GM12892 (cell line): ENCODE measurements at places on chromosomes 2 and 18.

GRCh38 chr2:10329580-10329879 is 26.8 kb downstream of the HPCAL1 start:
- DNase-seq, result no peak

DNA sequence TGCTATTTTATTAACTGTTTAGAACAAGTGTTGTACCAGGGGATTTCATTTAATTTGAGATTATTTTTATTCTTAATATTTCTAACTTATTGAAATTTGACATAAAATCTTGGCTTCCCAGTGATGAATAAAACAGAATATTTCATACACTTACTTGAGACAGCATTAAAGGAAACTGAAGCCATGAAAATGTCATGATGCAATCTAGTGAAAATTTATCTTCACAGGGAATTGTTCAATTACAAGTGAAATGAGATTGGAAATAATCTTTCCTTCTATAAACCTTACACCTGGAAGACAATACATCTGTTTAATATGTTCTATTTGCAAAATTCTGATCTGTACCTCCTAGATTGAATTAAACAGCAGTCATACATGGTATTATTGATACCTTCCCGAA is 511.0 kb upstream of the CDH7 start:
- no peak for DNase-seq

- no peak for DNase-seq
Observed at GRCh38 chr2:196653843-196654242, 14.3 kb downstream of the CCDC150 start.

GRCh38 chr18:79624356-79625170 is 55.0 kb upstream of the CTDP1 start:
- no peak for DNase-seq

DNA sequence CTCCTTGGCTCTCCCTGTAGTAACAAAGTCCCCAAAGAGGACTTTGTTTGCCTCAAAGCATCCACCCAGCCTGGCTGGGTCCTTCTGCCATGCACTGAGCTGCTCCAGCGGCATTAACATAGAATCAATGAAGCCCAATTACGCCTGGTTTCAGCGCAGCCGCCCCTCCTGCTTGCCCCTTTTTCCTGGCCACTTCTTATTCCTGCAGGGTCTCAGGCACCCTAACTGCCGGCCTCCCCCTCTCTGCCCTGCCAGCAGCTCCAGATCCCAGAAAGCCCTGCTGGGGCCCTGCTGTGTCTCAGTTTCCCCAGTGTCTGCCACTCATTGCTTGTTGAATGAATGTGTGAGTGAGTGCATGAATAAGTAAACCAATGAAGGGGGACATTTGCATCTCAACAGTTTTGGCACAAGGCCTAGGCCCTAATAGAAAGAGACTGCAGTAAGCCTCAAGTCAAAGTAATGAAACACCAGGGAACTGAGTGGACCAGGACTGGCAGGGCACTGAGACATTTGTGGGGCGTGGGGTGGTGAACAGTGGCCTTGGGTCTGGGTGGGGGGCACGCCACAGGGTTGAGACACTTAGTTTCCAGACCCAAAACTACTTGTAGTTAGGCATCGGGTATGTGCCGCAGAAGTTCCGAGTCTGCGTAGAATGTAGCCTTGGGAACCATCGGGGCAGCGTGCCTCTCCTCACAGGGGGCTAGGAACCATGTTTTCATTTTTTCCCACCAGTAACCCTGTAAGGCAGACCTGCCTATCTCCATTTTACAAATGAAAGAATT is 60.6 kb downstream of the SMAD7 start:
- no peak for DNase-seq

- DNase-seq, result no peak
Observed at GRCh38 chr2:178280244-178280852, 86.0 kb downstream of the OSBPL6 start.

GRCh38 chr18:79818631-79819030 is 20.9 kb downstream of the KCNG2 start:
- no peak for DNase-seq

DNA sequence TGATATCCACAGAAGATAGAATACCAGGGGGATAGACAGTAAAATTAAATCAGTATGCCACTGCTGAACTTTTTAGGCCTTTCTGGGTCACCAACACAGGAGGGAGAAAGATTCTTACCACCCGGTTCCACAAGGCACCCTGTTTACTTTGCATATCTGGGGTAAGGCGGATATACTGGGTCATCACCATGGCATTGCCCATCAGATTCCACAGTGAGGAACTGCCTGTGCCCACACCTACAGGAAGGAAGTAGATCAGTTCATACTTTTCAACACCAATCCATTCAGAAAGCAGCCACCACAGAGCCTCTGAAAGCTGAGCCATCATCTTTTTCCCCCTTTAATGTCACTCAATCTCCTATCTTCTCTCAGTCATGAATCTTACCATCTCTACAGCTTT is 2.0 kb downstream of the LMAN2L start:
- no peak for DNase-seq

GRCh38 chr18:53660306-53660705 is 564.2 kb downstream of the MBD2 start:
- no peak for DNase-seq

DNA sequence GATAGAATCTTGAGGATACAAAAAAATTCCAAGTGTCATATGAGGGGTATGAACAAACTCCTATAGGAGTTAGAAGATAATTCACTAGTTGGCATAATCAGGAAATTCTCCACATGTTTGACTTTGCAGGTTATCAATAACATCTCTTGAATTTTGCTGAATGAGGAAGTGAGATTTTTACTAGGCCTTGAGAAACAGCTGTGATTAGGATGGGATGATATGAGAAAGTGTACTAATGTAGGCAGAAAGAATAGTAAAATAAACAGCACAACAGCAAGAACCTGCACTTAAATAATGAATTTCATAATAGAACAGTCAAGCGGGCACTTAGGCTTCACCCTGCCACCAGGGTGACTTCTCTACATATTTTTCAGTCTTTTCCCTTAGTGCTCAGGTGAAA is 570.8 kb upstream of the CRIM1 start:
- DNase-seq, result no peak

DNA sequence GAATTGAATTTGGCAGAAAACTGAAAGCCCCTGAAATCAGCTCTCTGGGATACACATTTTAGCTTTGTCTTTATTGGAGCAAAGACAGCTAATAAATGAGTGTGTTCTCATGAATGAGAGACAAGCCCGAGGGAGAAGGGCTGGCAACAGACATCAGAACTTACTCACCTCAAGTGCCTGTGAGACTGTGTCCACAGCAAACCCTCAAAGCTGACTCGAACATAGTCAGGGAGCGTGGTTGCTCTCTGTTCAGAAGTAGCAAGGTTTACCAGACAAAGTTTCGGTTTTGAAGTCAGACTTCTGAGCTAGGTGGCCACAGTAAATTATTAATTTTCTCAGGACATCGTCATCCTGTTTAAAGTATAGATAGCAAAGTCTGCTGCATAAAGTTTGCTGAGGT is 207.9 kb downstream of the CMPK2 start:
- DNase-seq, result no peak

DNA sequence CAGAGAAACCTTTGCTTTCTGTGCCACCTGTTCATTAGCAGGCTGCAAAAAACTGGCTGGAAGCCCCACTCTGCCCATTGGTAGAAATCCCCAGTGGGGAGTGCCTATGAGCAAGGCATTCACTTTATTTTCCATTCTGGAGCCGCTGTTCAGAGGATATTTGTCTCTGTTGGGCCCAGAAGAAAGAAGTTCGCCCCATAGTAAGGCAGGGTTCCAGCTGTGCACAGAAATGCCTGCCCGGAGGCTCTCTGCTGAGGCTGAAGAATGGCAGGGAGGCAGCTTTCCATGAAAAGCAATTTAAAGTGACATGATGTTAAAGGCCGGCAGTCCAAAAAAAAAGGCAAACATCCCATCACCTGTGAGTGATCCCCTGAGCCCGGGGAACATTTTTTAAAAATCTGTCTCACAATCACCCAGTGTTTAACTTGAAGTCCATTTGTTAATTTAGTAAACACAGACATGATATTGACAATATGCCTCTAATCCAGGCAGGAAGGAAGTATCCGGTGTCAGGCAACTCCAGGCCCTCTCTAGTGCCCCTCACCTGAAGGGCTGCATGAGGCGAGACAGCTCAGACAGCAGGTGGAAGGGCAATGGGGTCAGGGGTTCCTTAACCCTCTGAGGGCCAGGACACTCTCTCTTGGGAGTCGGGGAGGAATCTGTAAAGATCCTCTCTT is 265.1 kb upstream of the SIX2 start:
- no peak for DNase-seq

DNA sequence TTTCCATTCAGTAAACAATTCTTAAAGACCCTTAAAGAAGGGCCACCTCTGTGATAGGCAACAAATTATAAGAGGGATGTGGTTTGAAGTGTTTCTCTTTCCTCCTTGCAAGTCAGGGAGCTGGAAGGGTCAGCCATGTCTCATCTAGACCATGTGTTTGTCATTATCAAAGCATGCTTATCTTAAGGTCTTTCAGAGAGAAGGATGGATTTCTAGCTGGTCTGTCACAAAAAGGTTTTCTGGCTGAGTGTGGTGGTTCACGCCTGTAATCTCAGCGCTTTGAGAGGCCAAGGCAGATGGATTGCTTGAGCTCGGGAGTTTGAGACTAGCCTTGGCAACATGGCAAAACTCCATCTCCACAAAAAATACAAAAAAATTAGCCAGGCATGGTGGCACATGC is 59.2 kb upstream of the PEX13 start:
- no peak for DNase-seq

GRCh38 chr2:13019781-13020180 is 303.0 kb downstream of the TRIB2 start:
- DNase-seq, result no peak

DNA sequence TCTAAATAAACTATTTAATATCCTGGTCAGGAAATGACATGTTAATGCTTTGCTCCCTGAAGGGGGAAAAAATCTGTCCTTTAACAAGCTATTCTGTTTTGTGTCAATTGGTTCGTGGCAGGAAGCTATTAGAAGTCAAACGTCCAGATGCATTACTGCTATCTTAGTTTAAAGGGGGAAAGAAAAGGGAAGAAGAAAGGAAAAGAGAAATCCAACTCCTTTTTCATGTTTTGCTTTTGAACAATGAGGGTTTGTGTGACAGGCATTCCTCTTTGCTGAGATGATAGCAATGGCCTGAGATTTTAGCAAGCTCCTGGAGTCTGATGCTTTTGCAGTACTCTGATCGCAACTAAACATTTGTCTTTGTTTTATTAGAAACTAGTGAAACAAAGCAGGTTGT is 24.6 kb downstream of the TRIB2 start:
- DNase-seq, result no peak

- DNase-seq, result no peak
Observed at GRCh38 chr18:6024745-6025248, 129.5 kb upstream of the TMEM200C start.

DNA sequence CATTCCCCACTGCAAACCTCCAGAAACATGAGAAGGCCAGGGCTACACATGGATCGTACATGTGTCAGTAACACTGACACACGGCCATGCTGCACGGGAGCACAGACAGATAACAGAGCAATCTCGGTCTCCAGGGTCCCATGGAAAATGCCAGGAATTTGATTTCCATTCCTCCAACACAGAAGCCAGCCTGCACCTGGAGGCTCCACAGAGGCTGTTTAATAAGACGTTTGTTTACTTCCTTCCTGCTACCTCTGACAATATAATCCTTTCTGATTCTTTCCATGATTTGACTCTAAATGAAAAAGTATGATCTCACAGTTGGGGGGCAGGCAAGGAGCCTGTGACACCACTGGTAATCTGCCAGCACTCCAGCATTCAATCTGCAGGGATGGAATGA is 210.9 kb upstream of the DDX18 start:
- DNase-seq, result no peak

DNA sequence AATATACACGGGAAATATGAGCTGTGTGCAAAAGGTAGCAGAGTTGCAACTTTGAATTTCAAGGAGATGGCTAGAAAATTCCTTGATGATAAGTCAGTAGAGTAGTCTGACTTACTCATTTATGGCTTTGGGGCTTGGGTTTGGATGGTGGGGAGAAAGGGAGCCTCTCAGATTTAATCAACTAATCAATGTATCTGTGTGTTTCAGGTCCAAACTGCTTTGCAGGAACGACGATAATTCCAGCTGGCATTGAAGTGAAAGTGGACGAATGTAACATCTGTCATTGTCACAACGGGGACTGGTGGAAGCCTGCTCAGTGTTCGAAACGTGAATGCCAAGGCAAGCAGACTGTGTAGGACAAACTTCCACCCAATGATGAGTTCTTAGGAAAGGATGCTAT is 164.6 kb downstream of the VWC2L start:
- DNase-seq, result no peak

DNA sequence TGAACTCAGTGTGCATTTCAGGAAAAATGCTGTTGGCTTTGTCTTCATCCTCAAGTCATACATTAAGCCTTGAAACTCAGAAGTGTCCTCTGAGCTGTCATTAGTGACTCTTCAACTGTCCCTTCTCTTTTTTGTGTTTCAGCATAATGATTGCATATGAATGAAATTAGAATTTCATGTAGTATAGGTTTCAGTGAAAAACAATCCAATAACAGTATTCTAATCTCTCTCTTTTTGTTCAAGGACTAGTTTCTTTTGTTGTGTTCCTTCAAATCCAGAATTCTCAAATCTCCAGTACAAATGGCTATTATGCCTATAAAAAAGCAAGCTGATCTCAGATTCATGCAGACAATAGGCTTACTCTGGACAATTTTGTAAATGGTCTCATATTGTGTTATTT is 133.5 kb downstream of the QPCT start:
- DNase-seq, result no peak

DNA sequence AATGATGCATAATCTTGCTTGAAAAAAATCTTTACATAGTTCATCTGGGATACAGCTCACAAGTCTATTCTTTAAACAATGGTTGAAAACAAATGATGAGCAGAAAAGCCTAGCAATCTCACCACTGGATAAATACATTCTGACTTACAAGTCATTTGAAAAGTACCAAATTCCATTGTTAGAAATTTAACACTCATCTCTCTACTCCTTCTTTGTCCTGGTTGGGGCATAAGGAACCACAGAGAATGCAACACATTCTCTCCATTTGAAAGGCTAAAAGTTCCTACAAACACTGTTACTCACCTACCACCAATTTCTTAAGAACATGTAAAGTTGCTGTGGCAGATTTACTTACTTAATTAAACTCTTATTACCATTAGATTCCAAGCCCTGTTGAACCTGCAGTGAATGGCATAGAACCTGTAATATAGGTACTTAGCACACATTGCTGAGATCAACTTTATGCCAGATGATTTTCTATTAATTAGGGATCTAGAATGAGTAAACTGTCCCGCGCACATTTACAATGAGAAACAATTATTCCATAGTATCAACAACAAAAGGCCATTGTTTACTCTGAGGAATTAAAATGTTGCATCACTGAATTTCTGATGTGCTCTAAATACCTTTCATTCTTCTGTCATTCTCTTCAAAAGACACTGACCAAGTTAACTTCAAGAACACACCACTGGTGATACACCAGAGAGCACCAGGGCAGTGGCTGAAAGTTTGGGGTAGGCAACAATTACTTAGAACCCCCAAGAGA is 69.6 kb downstream of the CABYR start:
- no peak for DNase-seq

GRCh38 chr18:46155641-46156051 is 51.5 kb downstream of the HAUS1 start:
- DNase-seq, result no peak

- no peak for DNase-seq
Observed at GRCh38 chr2:144431392-144431783, 88.5 kb downstream of the ZEB2 start.

GRCh38 chr2:223044916-223045700 is 6.9 kb upstream of the KCNE4 start:
- DNase-seq, result no peak

- no peak for DNase-seq
Observed at GRCh38 chr2:215498431-215498830, 62.6 kb upstream of the FN1 start.

- DNase-seq, result no peak
Observed at GRCh38 chr2:207484444-207485391, 45.0 kb upstream of the CREB1 start.

GRCh38 chr2:191020742-191021381 is 6.9 kb upstream of the STAT1 start:
- DNase-seq, result no peak
